ENCODE measurements at places on chromosomes 6 and 20. TPM values are rescaled to one million over a fixed set of nuclear protein-coding genes. Genes with fewer than 3 reads are reported as not detected.

Gene HLA-B
- polyA plus RNA-seq, result 1,348 TPM

Gene C20orf96
- 12.5 TPM for polyA plus RNA-seq

DNA sequence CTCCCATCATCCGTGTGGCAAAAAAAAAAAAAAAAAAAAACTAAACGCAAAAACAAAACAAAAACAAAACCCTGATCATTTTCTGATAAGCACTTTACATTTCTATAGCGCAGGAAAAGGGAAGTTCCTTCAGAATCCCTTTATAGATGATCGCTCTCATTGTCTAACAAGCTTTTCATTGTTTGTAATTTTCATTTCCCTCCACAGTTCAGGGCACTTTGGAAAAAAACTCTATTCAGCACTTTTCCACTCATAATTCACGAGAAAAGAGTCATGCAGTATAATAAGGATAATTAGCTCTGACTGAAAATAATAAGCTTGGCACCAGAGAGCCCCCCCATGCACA is 89.4 kb upstream of the ATXN1 start:
- DNase-seq, result no peak

DNA sequence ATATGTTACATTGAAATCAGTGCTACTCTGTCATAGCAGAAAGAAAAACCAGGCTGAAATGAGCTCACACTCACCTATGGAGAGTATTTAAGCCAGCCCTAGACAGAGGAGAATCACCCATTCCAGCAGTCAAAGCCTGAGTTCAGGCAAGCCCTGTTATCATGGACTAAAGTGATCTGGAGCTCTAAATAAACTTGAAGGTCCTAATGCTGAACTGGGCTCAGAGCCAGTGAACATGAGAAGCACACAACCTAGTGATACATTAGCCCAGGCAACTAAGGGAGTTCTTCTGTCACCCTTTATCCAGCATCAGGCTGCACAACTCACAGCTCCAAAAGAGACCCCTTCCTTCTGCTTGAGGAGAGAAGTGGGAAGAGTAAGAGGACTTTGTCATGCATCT is 425.0 kb downstream of the COL12A1 start:
- no peak for DNase-seq

Gene CNKSR3
- polyA plus RNA-seq, result 13.8 TPM

DNA sequence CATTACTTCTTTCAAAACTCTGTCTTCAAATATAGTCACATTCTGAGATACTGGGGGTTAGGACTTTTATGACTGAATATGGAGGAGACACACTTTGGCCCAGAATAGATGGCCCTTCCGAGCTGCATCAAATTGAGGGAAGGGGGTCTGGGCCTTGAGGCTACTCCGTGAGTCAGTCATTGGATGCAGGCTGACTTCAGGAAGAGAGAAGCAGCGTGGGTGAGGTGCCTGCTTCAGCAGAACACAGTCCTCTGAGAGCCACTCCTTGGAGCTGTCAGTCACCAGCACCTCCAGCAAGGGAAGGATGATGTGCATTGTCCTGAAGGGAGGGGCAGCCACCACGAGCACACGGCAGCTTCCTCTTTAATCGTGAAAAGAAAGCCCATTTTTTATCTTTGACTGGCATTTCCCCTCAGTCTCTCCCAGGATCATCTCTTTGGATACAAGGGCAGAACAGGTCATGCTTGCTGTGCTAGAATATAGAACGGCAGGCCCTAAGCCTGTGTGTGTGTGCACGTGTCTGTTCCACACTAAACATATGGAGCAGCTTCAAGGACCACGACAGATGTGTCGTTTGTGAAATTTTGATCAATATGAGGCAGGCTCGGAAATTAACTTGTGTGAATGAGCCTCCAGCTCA is 721.6 kb downstream of the KIF16B start:
- DNase-seq, result no peak

DNA sequence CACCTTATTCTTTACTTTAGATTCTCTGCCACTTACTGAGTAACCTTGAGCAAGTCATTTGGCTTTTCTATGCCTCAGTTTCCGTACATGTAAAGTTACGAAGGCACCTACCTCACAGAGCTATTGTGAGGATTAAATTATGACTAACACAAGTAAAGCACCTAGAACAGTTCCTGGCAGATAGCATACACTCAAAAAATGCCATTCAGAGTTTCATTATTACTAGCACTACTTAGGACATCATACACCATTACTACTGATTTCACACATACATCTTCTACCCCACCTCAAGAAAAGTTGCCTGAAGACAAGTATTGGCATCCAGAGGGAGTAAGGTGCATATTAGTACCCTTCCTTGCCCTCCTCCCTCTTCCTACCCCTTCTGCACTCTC is 107.8 kb downstream of the OGFRL1 start:
- no peak for DNase-seq

Gene ZSCAN23
- polyA plus RNA-seq, result 0.49 TPM

Gene CNBD2
- polyA plus RNA-seq, result 11.4 TPM

Gene RBCK1
- polyA plus RNA-seq, result 73.0 TPM

DNA sequence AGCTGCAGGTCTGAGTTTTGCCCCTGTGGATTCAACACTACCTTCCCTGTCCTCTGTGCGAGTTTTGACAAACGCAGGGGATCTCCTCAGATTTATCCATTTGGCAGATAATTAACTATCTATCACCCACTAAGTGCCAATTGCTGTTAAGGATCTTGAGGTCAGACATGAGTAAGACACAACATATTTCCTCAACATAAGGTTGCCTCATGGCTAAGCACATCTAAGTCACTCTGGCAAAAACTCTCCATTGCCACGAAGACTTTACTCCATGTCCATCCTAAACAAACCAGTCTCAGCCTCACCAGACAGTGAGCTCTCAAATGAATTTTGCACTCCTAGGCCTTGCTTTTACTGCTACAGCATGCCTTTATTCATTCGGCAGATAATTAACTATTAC is 408.4 kb downstream of the MAFB start:
- no peak for DNase-seq

Gene GJA10
- not detected for polyA plus RNA-seq

Gene NFATC2
- 0.73 TPM for polyA plus RNA-seq

DNA sequence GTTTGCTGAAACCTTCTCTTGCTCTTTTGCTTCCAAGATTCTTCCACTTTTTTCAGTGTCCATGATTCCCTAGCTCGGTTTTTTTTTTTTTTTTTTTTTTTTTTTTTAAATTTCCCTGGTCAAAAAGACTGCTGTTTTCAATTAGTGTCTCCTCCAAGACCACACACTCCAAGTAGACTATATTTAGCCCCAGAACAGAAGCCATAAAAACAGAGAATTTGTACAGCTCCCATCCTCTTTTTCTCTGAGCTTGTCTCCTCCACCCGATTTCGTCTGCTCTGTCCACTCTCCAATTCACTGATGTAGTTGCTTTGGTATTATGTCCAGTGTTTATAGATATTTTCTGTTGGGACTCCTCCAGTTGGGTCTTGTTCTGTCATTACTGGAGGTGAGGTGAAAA is 37.6 kb downstream of the RSPH3 start:
- DNase-seq, result no peak

- peak; percentile 28 for DNase-seq
Measured at GRCh38 chr6:45420083-45420908, 42.6 kb upstream of the SUPT3H start.

DNA sequence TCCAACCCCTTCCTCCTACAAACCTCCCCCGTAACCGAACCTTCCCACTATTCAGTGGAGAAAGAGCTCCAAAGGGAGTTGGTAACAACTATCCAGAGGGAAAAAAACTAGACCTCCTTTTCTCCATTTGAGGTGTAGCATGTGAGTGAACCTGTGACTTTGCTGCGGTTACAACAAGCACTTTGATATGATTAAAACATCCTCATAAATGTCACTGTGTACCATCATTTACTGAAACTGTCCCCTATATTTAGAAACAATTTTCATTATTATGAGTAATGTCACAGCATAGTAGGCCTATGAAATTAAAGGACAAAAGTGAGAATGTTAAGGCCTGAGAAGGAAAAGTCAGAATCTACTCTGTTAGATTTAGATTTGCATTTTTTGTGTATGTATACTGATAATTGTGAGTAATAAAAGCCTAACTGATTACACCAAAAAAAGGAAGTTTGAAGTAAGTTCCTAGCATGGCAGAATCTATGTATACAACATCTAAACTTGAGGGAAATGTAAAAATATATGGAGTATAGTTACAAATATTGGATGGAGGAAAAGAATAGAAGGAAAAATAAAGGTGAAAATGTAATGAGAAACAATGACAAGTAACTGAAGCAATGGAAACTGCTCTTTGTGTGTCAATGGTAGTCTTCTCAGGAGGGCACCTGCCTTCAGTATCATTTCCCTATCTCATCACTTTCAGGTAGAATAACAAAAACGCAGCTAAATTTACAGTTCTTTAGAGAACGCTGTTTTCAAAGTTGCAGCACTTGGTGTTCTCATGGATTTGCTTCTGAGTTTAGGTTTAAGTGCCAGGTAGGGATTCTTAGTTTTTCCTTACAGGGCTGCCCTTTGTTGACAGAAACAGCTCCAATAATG is 145.9 kb downstream of the IMPG1 start:
- no peak for DNase-seq

Gene ZNFX1
- 8.0 TPM for polyA plus RNA-seq

DNA sequence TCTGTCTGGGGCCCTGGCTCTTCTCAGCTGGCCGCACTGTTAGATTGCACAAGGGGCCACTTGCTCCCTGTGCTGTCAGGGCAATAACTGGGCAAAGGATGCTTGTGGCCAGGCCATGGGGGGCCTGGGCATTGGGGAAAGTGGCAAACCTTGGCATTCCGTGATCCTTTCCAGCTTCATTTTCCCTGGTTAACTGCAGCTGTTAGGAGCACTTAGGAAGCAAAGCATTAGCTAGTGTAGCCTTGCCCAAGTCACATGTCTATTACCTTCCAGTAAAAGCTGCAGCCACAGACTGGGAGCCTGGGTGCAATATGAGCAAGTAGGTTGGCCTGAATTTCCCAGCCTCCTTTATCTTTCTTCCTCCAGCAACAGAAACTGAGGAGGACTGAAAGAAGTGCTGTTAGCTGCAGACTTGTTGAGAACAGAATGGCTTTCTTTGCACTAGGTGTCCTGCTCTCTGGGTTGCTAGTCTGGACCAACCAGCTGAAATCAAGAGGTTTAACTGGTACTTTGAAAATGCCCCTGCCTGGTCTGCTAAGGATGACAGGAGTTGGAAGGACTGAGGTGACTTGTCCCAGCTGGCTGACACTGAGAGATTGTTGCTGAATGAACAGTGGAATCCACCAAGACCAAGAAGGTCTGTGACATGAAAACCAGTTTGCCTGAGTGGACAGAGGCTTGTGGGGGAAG is 312.3 kb upstream of the SUPT3H start:
- DNase-seq, result no peak

DNA sequence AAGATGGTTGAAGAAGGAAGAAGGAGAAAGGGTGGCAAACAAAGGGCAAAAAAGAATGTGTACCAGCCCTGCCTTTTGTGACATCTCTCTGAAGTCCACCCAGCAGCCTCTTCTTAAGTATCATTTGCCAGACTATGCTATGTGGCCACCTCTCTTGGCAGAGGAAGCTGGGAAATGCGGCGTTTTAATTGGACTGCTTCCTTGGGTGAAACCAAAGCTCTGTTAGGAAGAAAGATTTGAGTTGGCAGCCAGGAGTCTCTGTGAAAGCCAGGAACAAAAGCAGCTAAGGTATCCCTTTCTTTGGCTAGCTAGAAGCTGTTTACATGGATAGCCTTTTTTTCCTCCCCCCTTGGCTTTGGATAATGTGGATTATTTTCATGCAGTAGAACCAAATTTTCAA is 67.5 kb upstream of the GTSF1L start:
- no peak for DNase-seq

Gene PBOV1
- not detected for polyA plus RNA-seq

DNA sequence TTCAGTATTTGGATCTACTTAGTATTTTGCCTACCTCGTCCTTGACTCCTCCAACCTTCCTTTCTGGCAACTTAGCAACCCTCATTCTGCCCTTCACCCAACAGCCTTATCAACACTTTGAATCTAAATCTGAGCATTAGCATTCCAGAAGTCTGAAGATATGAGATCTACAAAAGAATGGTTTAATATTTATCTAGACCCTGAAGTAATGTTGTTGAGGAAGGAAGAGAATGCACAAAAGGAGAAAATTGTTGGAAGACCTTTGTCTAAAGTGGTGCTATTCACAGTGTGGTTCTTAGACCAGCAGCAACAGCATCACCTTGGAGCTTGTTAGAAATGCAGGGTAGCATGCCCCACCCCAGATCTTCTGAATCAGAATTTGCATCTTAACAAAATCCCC is 198.2 kb upstream of the PLCB4 start:
- DNase-seq, result no peak

Gene ZKSCAN3
- polyA plus RNA-seq, result 3.5 TPM

Gene TREML2
- polyA plus RNA-seq, result not detected

GRCh38 chr6:52503851-52504781 is 72.7 kb downstream of the TRAM2 start:
- DNase-seq, result no peak

- DNase-seq, result peak; percentile 88
Measured at GRCh38 chr6:82364087-82365015, 734 bp downstream of the TPBG start.

DNA sequence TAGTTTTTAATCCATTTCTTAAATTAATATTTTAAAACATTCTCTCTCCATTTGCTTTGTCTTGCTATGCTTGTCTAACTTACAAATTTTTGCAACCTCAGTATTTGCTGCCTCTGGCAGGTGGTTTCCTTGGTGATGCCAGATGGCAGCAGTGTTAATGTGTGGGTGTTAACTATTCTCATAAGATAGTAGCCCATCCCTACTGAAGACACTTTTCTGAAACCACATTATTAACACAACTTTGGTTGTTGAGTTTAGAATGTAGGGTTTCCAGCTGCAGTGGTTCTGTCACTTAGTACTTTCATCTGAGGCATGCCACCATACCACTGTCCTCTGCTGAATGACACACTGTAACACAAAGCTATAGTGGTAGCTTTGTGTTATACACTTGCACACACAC is 75.1 kb downstream of the MYO6 start:
- DNase-seq, result no peak

DNA sequence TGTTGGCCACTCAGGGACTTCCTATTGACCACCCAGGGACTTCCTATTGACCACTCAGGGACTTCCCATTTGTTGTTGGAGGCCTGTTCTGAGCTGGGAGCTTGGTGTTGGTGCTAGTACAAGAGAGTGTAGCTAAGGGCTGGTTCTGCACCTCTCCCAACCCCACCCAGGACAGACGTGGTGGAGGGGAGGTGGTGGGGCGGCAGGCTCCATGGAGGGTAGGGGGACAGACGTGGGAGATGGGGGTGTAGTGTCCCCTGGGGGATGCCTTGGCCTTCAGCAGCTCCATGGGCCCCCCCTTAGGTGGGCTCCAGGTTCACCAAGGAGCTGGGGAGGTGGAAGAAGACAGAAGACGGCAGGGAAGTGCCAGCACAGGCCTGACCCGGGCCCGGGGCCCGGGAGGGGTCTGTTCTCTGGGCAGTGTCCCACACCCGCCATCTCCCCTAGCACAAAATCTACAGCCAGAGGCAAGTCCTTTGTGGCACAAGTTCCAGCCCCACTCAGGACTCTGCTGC is 33.9 kb downstream of the CHRNA4 start:
- DNase-seq, result no peak

DNA sequence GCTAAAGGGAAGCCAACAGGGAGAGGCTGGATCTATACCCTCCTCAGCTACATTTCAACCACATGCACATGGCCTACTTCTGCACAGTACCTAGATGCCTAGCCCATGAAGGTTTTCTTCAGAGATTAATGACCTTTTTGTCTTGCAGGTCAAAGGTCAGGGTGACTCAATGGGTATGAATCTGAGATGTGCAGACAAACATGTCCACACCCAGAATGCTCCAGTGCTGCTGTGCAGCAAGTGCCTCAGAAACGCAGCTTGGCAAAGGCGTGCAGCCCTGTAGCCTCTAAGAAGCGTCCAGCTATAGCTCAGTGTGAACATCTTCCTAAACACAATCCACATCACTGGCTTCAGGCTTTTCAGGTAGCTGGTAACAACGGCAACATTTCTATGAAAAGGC is 24.4 kb downstream of the MAP1LC3A start:
- DNase-seq, result no peak

Gene RNF182
- polyA plus RNA-seq, result 0.90 TPM

Gene PDYN
- not detected for polyA plus RNA-seq
